ENCODE measurements at places on chromosomes 4 and X. TPM values are rescaled to one million over a fixed set of nuclear protein-coding genes. Genes with fewer than 3 reads are reported as not detected.

- DNase-seq: no peak
Measured at GRCh38 chr4:62495032-62495431, 1294.9 kb downstream of the ADGRL3 start.

- DNase-seq: no peak
Measured at GRCh38 chr4:88211473-88212252, 53.2 kb upstream of the ABCG2 start.

Gene NRK
- 0.44 TPM for total RNA-seq

Gene ASMT
- not detected for total RNA-seq

Gene FGB
- total RNA-seq: 0.21 TPM

Data from left cardiac atrium (tissue), 4 donors.